ENCODE measurements at places on chromosomes 4 and X.

DNA sequence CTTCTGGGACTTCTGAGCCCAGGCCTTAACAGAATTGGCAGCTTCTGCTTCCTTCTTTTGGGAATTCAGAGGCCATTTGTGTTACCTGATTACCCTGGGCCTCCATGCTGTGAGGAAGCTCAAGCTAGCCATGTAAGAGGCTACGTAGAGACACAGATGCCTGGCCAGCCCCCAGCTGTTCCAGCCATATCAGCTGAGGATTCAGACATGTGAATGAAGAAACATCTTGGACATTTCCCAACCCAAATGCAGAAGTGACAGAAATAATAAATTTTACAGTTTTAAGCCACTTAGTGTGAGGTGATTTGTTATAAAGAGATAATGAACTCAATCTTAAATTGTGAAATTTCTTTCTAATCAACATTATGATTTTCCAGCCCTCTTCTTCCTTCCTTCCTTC is 18.7 kb upstream of the ZNF827 start:
- DNase-seq, result no peak

DNA sequence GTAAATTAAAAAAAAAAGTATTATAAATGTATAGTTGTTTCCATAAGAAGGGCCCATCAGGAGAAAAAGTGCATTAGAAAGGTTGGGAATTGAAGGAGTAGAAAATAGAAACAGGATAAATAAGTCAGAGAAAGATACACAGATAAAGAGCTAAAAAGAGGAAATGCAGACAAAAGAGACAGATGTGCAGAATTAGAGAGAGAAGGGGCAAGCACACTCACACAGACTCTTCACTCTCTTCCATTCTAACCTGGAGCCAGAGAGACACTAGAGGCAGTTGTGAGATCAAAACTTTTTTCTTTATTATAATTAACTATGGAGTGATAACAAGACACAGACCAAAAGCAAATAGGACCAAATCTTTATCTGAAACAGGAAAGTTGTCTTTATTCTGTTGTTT is 134.1 kb downstream of the CEP135 start:
- no peak for DNase-seq

GRCh38 chr4:8082517-8083055 is 76.0 kb downstream of the ABLIM2 start:
- no peak for DNase-seq

GRCh38 chrX:84488426-84488825 is 13.8 kb downstream of the HDX start:
- no peak for DNase-seq

DNA sequence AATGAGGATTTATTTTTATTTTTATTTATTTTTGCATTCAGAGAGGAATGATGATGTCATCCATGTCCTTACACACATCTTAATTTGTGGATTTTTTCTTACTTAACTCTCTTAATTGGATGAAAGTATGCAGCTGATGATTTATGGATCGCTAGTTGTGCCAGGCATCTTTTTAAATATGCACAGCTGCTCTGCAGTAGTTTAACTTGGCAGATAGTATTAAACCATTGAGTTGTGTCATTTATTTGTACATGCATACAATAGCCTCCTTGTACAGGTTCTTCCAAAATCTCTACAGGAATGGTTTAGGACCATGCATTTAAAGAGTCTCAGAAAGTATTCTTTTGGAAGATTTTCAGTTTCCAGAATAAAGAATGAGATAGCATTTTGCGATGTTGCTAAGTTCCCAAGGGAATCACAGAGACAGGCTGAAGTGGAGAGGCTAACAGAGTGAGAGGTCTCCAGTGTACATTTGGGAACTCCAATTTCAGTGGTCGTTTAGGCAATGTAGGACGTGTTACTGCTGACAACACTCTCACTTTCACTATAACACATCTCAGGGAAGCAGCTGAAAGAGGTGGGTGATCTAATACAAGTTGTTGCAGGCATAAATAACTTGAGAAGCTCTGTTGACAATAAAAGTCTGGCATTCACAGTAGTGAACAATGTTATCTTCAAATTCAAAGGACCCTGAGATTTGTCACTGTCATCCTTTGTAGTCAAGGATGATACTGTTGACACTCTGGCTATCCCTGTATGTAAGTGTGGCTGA is 49.9 kb upstream of the SCRG1 start:
- DNase-seq, result no peak

All from SK-N-MC (cell line).